ENCODE measurements at places on chromosomes 1 and 21. TPM values are rescaled to one million over a fixed set of nuclear protein-coding genes. Genes with fewer than 3 reads are reported as not detected.

CELA2A gene
- total RNA-seq, result not detected

BNIPL gene
- total RNA-seq, result 105 TPM

S100A1 gene
- not detected for total RNA-seq

DNA sequence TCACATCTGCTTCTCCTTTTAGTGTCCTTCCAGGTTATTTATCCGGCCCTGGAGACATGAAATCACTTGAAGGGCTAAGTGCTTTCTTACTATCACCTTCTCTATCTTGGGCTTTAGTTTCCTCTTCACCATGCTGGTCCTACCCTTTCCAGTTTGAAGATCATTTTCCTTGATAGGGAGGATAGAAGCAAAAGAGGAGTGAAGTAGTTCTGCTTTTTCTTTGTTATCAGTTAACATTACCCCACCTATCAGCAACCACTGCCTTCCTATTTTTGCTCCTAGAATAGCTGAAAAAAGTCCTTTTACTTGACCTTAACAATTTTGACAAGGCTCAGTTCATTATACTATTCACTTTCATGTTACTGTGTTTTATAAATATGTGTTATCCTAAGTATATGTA lies 19.4 kb downstream of the RGL1 start:
- DNase-seq, result no peak

GRCh38 chr1:101002551-101002950 lies 23.0 kb downstream of the DPH5 start:
- no peak for DNase-seq

DNA sequence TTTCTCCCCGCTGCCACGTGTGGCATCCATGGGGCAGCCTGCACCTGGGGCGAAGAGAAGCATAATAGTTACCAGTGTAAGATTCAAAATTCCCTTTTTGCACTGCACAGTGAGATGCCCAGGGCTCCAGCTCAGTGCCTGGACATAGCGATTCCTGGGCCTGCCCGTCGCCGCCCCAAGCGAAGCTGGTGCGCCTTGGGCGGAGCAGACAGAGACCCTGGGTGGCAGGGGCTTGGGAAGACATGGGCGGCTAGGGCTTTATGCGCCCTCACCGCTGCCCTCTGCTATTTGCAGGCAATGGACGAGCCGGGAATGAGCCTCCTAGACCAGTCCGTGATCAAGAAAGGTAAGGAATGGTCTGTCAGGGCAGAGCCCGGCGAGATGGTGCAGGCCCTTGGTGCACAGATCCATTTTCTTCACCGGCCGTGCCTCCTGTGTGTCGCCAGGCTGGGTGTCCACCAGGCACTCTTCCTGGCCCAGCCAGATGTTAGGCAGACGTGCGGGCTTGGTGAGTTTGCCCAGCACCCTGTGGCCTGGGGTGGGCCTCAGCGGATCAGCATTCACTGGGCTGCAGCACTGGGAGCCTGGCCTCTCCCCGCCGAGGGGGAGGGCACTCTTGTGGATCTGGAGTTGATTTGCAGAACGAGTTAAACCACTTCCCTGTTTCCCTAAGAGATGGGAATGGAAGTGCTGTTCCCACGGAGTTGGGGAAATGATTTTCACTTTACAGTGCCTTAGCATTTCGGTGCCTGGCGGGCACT lies 1.7 kb downstream of the TFAP2E start:
- DNase-seq, result no peak

DNA sequence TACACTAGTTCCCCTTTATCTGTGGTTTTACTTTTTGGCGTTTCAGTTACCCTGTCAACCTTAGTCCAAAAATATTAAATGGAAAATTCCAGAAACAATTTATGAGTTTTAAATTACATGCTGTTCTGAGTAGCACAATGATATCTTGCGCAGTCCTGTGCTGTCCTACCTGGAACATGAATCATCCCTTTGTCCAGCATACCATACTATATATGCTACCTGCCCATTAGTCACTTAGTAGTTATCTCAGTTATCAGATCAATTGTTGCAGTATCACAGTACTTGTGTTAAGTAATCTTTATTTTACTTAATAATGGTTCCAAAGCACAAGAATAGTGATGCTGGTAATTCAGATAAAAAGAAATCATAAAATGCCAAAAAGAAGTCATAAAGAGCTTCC lies 52.7 kb downstream of the AGBL4 start:
- DNase-seq, result no peak

DNA sequence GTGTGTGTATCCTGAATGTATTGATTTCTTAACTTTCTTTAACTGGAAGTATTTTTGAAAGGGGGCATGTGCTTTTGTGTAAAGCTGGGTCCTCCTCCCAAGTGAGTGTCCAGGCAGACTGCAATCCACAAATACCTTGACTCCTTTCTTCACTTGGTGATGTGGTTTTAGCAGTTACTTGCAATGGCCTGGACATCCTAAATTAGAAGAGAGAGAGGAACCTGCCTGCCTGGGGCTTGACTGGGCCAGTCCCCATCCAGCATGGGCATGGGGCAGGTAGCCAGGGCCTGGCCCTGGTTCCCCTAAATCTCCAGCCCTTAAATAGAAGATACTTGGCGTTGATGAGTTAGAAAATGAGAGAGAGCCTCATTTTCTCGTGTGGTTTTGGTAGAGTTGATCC lies 159.7 kb downstream of the PGBD5 start:
- DNase-seq, result no peak

DNA sequence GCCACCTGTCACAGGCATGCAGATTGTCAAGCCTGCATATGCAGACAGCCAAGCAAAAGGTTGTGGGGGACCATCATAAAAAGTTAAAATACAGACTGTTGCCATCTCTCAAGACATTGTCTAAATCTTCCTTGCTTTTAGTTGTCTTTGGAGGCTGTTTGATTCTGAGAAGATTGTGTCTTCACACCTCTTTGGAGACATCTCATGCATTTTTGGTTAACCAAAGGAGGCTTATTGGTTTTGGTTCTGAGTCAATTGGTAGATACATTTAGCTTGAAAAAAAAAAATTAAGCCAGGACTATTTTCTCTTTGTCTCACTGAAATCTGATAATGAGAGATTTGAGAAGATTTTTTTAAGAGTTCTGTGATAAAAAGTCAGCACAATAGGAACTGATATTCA lies 217.6 kb downstream of the LYPLAL1 start:
- no peak for DNase-seq

GRCh38 chr1:212315907-212316306 lies 30.7 kb downstream of the PPP2R5A start:
- no peak for DNase-seq

DNA sequence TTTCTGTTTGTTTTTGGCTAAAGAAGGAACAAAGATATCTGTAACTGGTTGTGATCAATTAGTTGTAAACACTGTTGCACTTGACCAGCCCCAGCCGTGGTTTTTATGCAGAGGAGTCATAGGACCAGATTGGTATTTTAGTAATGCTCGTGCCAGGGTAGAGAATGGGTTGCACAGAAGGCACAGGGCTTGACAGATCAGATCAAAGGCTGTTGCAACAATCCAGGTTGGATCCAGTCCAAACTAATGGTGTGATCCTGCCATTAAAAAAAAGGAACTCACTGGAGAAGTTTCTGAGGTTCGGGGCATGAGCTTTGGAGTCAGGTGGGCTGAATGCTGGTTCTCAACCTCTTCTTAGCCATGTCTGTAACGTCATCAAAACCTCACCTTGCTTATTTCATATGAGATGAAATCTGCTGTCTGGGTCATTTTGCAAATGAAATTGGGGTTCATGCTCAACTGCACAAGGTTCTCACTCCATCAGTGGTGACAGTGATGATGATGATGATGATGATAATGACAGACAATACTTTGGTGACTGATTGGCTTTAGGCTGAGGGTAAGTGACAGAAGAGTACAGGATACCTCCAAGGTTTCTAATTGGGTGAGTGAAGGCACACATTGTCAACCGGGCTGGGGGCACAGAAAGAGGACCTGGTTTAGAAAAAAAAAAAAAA lies 43.1 kb downstream of the ZNF281 start:
- no peak for DNase-seq

DNA sequence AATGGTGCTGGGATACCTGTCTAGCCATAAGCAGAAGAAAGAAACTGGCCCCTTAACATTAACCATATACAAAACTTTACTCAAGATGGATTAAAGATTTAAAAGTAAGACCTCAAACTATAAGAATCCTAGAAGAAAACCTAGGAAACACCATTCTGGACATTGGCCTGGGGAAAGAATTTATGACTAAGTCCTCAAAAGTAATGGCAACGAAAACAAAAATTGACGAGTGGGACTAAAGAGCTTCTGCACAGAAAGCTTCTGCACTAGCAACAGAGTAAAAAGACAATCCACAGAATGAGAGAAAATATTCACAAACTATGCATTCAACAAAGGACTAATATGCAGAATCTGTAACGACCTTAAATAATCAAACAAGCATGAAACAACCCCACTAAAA lies 66.7 kb downstream of the NME7 start:
- DNase-seq, result no peak

- no peak for DNase-seq
Measured at GRCh38 chr1:9075022-9075421, 5.6 kb upstream of the SLC2A5 start.

Data from vagina (tissue), 2 donors.